ENCODE measurements at places on chromosomes 7 and 10. TPM values are rescaled to one million over a fixed set of nuclear protein-coding genes. Genes with fewer than 3 reads are reported as not detected.

DNA sequence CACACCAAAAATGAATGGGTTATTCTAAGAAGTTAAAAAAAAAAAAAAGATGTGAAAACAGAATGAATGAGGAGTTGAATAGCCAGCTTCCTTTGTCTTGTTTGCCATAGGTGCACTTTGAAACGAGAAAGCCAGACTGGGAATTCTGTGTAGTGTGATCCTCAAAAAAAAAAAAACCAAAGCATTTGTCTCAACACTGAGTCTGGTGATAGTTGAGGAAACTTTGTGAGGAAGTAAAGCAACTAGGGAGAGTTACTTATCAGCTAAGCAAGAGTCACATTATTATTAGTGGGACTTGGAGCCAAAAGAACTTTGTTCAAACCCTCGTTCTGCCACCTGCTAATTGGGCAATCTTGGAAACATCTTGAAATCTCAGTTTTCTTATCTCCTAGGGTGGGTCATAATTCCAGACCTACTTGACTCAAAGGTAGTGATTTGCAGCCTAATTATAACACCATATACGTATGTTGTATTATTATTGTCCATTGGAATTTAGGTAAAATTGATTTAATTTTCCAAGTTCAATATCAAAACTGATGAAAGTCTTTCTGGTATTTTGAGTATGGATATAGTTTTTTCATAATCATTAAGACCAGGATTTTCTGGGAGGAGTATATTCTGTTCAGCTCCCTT is 99.8 kb upstream of the GJD4 start:
- H3K4me1 ChIP-seq: peaks cover 5% of the 10 kb centered on the region
- DNase-seq: no peak
- no peaks in the 10 kb centered on the region for H3K36me3 ChIP-seq
- H3K27ac ChIP-seq: no peak overlapping the region

GRCh38 chr10:96820765-96821164 is 11.3 kb upstream of the LCOR start:
- H3K27me3 ChIP-seq: no peaks in the 10 kb centered on the region
- no peak overlapping the region for H3K27ac ChIP-seq
- H3K4me1 ChIP-seq: no peaks in the 10 kb centered on the region
- H3K36me3 ChIP-seq: no peaks in the 10 kb centered on the region

DNA sequence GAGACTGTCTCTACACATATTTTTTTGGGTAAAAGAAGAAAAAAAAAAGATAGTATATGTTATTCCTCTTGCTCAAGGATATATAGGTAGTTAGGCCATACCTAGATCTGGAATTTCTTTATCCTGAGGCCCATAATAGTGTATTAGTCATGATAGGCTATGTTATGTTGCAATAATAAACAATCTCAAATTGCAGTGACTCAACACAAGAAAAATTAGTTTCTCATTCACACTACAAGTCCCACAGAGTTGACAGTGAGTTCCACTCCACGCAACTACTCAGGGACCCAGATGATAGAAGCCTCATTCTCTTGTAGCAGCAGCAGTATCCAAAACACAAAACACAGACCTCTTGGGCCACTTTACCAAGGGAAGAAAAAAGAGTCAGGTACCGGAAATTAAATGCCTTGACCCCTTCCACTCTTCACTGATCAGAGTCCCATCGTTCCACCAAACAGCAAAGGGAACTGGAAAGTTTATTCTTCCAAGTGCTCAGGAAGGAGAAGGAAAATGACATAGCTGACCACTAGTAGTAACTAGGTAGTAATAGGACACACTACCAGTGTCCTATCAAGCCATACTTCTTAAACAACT is 7.4 kb upstream of the C10orf67 start:
- no peaks in the 10 kb centered on the region for H3K36me3 ChIP-seq
- no peak overlapping the region for H3K27ac ChIP-seq
- H3K4me1 ChIP-seq: peaks cover 6% of the 10 kb centered on the region
- no peak for DNase-seq
- H3K4me3 ChIP-seq: no peak overlapping the region

DNA sequence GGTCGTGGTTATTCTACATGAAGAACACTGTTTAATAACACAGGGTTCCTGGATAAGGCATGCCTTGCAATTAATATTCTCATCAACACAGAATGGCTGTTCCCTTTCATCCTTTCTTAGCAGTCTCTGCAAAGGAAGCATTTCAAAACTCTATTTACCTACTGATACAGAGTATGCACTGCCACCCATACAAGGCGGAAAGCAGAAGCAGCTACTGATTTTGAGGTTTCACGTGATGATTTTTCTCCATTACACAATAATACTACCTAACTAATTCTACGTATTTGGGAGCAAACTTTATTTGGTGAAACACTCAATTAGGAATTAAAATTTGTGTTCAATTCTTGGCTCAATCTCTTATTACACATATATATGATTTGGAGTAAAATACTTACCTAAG is 43.0 kb upstream of the COL1A2 start:
- H3K4me3 ChIP-seq: no peak overlapping the region
- no peaks in the 10 kb centered on the region for H3K36me3 ChIP-seq
- DNase-seq: no peak
- H3K27me3 ChIP-seq: no peaks in the 10 kb centered on the region
- no peaks in the 10 kb centered on the region for H3K4me1 ChIP-seq

- no peaks in the 10 kb centered on the region for H3K36me3 ChIP-seq
- no peaks in the 10 kb centered on the region for H3K4me1 ChIP-seq
- no peak overlapping the region for H3K4me3 ChIP-seq
- no peaks in the 10 kb centered on the region for H3K27me3 ChIP-seq
- no peak for DNase-seq
- no peak overlapping the region for H3K27ac ChIP-seq
These were observed 2.1 kb upstream of the MSMB start for GRCh38 chr10:46048152-46048551.

DNA sequence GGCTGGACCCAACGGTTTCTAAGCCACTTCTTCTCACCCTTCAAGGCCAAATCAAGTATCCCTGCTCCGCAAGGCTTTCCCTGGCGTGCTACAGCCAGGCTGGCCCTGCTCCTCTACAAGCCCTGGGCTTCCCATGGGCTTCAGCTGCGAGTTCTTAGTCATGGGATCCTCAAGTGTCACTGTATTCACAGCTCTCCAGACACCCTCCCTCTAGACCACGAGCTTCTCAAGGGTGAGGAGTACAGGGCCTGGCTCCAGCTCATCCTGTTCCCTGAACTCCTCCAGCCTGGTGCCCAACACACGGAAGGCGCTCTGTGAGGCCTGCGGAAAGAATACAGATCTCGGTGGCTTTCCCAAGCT is 38.8 kb downstream of the FAM53B start:
- H3K4me1 ChIP-seq: peaks cover 70% of the 10 kb centered on the region
- H3K27me3 ChIP-seq: no peaks in the 10 kb centered on the region
- no peak overlapping the region for H3K27ac ChIP-seq
- peaks cover 16% of the 10 kb centered on the region for H3K36me3 ChIP-seq

- H3K27ac ChIP-seq: no peak overlapping the region
- peaks cover 22% of the 10 kb centered on the region for H3K27me3 ChIP-seq
- no peaks in the 10 kb centered on the region for H3K4me1 ChIP-seq
These were observed 8.3 kb downstream of the FGF8 start for GRCh38 chr10:101767600-101767945.

GRCh38 chr10:368579-369220 is 233.4 kb downstream of the ZMYND11 start:
- no peak for DNase-seq
- no peaks in the 10 kb centered on the region for H3K27me3 ChIP-seq

The SLC35G1 gene
- 3.8 TPM for total RNA-seq

The PLXDC2 gene
- 99.6 TPM for total RNA-seq

The ETV1 gene
- 85.3 TPM for total RNA-seq

The ACSM6 gene
- total RNA-seq: not detected

Measured in lung (tissue), 17 donors.